ENCODE measurements at places on chromosomes 5 and 9. TPM values are rescaled to one million over a fixed set of nuclear protein-coding genes. Genes with fewer than 3 reads are reported as not detected.

Gene C9orf153
- total RNA-seq, result 0.56 TPM

Gene EGFLAM
- total RNA-seq, result 26.1 TPM

Gene ANKRD31
- 0.19 TPM for total RNA-seq

Gene C1QTNF3
- total RNA-seq, result 0.85 TPM

Gene SHC3
- 17.8 TPM for total RNA-seq

Gene PRSS3
- 6.5 TPM for total RNA-seq

Gene PSD2
- total RNA-seq, result under 0.01 TPM

Gene ANKRD55
- total RNA-seq, result under 0.01 TPM

Gene SLC46A2
- not detected for total RNA-seq

Gene STPG3
- total RNA-seq, result not detected

Gene GLE1
- 22.3 TPM for total RNA-seq

Gene SLC9A3
- 1.1 TPM for total RNA-seq

Gene BHMT
- under 0.01 TPM for total RNA-seq

Gene MZB1
- not detected for total RNA-seq

Gene CDX1
- 0.38 TPM for total RNA-seq

Gene SH3PXD2B
- total RNA-seq, result 11.9 TPM

Gene GADD45G
- 0.38 TPM for total RNA-seq

Gene TEX48
- total RNA-seq, result not detected

Gene C9
- 0.28 TPM for total RNA-seq

Gene SUSD3
- 0.19 TPM for total RNA-seq

Gene AJM1
- 6.8 TPM for total RNA-seq

Gene MSX2
- total RNA-seq, result 1.1 TPM

Gene CDH18
- under 0.01 TPM for total RNA-seq

Gene FNBP1
- total RNA-seq, result 42.3 TPM

Gene CCL27
- not detected for total RNA-seq

Gene FOXD4L4
- total RNA-seq, result under 0.01 TPM

Gene CDO1
- 1.5 TPM for total RNA-seq

Gene GABRP
- total RNA-seq, result under 0.01 TPM

Gene ANKRD18A
- under 0.01 TPM for total RNA-seq

Gene TICAM2
- 3.1 TPM for total RNA-seq

Gene SLC12A7
- 19.4 TPM for total RNA-seq

Gene JAKMIP2
- under 0.01 TPM for total RNA-seq

Gene PRRX2
- total RNA-seq, result 3.9 TPM

Gene RASEF
- under 0.01 TPM for total RNA-seq

Gene CFAP157
- 0.28 TPM for total RNA-seq
